ENCODE measurements at places on chromosomes 2 and 18.

GRCh38 chr2:132477962-132478361 is 61.4 kb downstream of the GPR39 start:
- no peak for DNase-seq

GRCh38 chr18:78627551-78628346 is 351.9 kb upstream of the SALL3 start:
- DNase-seq, result no peak

GRCh38 chr2:181805228-181806038 is 86.1 kb upstream of the ITPRID2 start:
- no peak for DNase-seq

DNA sequence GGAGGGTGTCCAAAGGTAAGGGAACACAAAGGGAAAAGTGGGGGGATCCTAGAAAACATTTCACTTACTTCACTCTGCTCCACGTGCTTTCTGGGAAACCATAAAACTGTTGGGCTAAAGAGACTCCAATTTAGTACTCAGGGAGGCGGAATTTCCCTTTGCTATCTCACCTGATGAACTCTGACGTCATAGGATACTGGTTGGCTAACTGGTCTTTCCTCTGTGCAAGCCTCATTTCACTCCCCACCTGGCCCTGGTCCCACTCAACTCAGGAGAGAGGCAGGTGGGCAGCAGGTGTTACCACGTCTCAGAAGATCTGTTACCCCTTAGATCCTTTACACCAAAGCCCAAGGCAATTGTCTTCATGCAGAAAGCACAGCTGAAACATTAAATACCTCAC is 51.8 kb upstream of the PMAIP1 start:
- no peak for DNase-seq

DNA sequence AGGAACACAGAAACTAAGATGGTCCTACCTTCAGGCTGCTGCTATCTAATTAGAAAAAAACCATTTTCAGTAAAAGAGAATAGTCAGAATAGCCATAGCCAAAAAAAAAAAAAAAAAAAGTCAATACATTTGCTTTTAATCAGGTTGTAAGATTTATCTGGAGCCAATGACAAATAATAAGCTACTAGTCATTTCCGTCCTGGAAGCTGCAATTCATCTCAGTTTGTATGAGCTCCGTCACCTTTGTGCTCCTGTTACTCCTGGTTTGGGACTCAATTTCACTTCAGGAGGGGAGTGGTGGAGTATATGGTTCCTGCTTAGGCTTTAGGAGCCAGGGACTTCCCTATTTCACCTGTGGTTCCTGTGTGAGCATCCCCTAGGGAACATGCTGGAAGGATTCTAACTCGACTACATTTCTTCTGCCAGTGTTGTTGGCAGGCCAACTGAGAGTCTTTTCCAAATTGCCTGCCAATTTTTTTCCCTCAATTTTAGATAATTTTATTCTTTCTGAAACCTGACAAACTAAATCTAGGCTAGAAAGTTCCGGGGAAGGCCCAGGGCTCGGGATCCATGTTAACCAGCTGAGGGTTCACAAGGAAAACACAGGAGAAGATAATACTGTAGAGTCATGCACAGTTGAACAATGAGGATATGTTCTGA is 481.8 kb downstream of the DLGAP1 start:
- DNase-seq, result no peak

DNA sequence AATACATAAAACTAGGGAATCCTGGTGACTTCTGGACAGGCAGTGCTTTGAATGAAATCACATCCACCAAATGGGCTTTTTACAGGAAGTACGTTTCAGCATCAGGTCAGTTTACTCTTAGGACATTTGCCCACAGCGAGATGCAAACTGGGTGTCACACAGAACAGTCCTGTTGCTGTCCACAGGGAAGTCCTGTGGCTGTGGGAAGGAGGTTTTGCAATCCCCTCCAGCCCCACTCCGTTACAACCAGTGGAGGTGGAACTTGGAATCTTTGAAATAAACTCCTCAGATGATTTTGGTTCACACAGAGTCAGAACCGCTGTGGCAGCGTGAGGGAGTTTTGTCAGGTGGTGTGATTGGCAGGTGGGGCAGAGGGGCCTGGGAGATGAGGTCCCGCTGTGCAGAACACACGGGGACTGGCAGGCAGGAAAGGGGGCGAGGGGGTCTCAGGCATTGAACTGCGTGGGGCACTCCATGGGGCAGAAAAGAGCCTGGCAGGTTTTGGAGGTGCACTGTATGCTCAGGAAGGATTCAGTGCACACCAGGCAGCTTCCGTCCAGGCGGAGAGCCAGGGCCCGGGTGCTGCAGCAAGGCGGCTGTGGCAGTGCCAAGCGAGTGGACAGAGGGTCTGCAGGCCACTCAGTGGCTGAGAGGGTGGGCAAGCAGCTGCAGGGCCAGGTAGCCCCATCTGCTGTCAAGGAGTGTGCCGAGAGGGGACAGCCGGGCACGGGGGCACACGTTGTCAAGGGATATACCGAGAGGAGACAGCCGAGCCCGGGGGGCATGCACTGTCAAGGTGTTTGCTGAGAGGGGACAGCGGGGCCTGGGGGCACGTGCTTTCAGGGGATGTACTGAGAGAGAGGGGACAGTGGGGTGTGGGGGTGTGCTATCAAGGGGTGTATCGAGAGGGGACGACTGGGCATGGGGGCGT is 148.7 kb downstream of the LDLRAD4 start:
- DNase-seq, result no peak

Measured in putamen (tissue), 1 donor.